ENCODE measurements at places on chromosomes 16 and 17.

- DNase-seq, result no peak
Observed at GRCh38 chr16:4765511-4766474, 1.2 kb downstream of the ZNF500 start.

DNA sequence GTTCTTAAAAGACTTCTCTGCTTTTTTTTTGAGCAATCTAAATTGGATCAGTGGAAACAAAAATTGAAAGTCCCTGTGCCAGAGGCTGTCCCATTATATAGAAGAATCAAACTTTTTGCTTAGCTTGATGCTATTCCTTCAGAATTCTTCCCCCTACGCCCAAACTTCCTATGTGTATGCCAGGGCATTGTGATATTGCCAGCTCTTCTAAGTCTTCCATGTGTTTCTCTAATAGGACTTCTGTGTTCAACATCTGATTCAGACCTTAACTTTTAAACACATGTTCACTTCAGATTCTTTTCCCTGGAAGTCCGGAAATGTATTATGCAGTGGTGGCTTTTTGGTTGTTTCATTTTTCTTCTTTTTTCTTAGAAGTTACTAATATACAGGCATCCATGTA is 18.7 kb downstream of the PTRH2 start:
- DNase-seq, result no peak

DNA sequence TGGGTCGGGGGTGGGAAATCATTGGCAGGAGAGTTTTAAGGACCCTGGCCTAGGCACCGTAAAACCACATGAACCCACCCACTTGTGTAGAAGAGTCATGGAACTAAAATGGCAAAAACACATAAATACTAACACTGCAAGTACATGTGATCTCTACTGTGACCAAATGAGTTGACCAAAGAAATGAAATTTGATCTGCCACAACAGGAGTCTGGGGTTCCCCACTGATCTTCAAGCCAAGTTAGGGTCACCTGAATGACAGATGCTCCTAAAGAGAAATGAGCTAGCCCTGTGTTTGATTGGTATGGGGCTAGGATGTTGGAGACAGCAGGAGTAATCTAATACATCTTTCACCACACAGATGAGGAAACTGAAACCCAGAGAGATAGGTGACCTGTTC is 21.5 kb upstream of the SKAP1 start:
- no peak for DNase-seq

DNA sequence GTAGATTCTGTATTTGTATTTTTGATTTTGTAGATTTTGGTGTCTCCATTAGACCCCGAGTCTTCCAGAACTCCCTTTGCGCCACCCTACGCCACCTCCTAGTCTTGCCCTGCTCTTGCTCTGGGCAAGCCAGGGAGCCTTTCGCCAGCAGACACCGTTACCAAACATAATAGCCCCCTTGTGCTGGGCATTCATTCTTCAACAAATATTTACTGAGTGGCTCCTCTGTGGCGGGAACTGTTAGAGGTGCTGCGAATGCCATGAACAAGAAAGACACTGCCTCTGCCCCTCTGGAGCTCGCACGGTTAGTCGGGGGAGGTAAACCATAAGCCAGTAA is 841 bp upstream of the GPT2 start:
- DNase-seq, result no peak

- peak; percentile 88 for DNase-seq
Observed at GRCh38 chr17:74744714-74745547, 3.5 kb upstream of the NHERF1 start.

- DNase-seq, result no peak
Observed at GRCh38 chr16:11240636-11241473, 15.1 kb downstream of the SOCS1 start.

- no peak for DNase-seq
Observed at GRCh38 chr17:67490471-67490870, 113.4 kb downstream of the PITPNC1 start.

DNA sequence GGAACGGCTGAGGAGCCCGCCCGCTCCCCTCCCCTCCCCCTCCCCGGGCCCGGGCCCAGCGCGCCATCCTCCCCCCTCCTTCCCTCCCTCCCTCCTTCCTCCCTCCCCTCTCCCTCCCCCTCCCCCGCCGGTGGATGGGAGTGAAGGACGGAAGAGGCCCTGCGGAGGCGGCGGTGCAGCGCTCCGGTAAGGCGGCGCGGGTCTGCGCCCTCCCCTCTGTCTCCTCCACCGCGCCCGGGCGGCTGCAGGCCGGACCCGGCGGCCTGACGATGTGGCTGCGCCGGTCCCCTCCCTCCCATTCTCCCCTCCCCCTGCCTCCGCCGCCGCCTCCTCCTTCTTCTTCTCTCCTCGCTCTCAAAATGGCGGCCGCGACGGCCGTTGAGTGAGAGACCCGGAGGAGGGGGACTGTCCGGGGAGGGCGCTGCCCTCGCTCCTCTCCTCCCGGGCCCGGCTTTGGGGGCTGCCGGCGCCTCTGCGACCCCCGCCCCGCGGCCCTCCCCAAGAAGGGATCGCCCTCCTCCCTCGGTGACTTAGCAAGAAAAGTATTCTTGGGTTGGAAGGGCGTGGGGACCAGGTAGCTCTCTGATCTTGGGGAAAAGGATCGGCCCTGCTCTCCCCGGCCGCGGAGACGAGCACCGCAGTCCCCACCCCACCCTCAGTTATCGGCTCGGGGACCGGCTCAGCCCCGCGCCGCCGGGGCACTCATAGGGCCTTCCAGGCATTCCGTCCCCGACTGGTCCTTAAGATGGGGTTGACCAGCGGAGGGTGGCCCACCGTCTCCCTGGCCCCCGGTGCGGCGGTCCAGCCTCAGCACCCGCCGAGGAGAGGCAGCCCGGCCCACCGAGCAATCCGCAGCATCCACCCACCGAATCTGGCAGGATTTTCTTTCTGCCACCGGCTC is 617 bp downstream of the PAFAH1B1 start:
- DNase-seq, result peak; percentile 81

DNA sequence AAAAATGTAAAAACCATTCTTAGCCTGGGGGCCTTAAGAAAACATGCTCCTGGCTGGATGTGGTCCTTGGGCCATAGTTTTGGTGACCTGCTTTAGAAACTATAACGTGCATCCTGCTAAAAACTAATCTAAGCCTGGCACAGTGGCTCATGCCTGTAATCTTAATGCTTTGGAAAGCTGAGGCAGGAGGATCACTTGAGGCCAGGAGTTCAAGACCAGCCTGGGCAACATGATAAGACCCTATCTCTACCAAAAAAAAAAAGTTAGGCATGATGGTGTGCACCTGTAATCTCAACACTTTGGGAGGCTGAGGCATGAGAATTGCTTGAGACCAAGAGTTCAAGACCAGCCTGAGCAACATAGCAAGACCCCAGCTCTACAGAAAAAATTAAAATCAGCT is 183.8 kb upstream of the CHMP6 start:
- DNase-seq, result no peak

- DNase-seq, result no peak
Observed at GRCh38 chr16:56282451-56282850, 91.2 kb downstream of the GNAO1 start.

- peak; percentile 70 for DNase-seq
Observed at GRCh38 chr16:84084570-84085270, 32.0 kb downstream of the MBTPS1 start.

GRCh38 chr16:70473446-70474319 is 19.3 kb downstream of the FCSK start:
- no peak for DNase-seq

GRCh38 chr16:67703626-67704025 is 15.5 kb downstream of the GFOD2 start:
- no peak for DNase-seq

DNA sequence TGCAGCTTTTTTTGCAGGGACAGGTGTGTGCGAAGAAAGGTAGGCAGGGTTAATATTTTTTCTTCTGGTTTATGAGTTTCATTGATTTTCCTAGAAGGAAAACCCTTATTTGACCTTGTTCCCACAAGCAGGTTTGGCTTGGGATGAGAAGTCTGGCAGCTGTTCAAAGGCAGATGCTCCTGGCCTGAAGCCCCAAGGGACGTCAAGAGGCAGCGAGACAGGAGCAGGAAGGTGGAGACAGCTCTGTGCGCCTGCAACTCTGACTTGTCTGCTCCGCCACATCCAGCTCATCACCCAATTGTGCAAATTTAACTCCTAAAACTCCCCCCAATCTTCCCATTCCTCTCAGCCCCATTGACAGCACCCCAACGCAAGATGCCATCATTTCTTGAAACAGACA is 136.8 kb upstream of the XYLT1 start:
- DNase-seq, result no peak

GRCh38 chr17:69069226-69069750 is 8.6 kb upstream of the ABCA9 start:
- no peak for DNase-seq
